Hippocampal formation (tissue), 2 donors: ENCODE measurements at places on chromosomes 4 and X.

DNA sequence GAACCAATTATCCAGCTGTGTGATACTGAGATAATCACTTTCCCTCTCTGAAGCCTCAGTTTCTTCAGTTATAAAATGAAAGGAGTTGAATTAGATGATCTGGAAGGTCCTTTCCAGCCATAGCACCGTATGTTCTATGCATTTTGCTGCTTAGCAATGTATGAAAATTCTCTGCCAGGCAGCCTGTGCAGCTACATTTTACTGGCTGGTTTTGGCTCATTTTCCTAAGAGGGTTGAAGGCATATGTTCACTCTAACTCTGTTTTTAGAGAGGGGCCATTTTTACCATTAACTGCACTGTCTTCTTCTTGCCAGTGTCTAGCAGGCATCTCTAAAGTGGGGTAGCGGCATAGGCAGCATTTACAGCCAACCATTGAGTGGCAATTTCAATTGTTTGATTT lies 26.1 kb downstream of the TRPC5 start:
- DNase-seq = no peak

GRCh38 chrX:42290608-42291007 lies 367.3 kb upstream of the CASK start:
- no peak for DNase-seq

DNA sequence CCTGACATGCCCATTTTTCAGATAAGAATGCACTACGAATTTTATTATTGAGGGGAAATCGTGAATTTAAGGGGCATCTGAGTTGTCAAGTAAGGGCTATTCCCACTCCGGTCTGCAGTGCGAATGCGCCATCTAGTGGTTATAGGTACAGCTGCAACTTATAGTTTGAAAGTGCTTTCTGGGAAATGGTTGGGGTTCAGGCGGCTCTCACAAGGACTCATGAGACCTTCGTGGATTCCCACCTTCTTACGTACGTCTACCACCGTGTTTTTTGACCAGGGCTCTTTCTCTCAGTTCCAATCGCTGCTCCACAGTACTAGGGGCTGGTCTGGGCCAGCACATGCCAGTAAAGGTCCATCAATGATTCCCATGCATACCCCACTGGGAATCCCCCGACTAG lies 12.3 kb downstream of the MSL3 start:
- DNase-seq = no peak

DNA sequence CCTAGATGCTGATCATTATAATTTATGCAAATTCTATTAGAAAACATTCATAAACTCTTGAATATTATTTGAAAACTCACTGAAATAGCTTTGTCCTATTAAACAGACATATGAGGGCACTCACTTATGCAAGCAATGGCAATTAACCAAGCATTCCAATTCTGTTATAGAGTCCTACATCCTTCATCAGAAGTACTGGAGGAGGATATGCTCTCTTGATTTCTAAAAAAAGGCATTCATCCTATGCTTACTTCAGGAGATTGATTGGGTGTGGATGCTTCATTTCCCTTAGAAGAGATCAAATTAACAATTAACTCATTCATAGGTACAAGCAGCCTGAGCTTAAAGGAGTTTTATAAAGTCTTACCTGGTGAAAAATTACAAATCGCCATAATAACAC lies 1317.2 kb downstream of the PCDH7 start:
- no peak for DNase-seq

- DNase-seq = no peak
Measured at GRCh38 chrX:102517326-102517725, 787 bp upstream of the TMSB15A start.

DNA sequence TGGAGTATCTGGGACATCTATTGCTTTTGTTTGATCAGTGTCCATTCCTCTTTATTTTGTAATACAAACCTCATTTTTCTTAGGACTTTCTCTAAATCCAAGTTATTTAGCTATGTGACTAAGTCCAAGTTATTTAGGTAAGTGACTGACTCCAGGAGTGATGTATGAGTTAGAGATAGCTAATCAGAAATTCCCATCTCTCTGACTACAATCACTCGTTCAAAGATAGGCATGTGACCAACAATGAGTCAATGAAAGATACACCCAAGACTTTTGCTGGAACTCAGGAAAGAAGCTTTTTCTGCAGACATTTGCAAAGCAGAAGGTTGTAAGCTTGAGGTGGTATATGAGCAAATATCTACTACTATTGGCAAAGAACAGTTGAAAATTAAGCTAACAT lies 72.5 kb upstream of the KCNIP4 start:
- no peak for DNase-seq

- DNase-seq = no peak
Measured at GRCh38 chr4:169271692-169272007, 894 bp upstream of the SH3RF1 start.

DNA sequence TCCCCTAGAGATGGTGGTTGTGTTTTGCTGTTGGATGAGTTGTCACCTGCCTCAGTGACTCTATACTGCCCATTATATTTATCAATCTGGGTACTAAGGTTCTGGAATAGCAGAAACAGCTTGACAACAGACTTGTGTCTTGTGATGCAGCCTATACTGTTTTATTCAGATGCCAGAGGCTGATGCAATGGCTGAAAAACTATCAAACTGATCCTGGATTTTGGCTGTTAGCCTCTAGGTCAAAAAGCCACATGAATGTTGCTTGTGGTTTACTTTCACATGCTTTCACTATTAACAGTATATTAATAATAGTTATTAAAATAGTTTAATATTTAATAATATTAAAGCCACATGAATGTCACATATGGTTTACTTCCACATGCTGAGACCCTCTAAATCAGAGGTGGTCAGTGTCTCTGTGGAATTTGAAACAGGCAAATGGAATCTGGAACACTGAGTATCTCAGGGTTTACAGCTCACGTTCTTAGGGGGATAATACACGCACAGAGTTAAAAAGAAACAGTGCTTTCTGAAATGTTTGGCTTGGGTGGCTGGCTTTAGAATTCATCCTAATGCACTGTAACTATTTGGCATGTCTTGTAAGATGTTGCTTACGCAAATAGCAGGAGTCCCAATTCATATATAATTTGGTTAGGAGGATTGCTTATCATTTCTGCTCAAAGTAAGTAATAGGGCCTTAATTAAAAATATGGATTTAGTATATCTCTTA lies 82.5 kb upstream of the LCORL start:
- no peak for DNase-seq

DNA sequence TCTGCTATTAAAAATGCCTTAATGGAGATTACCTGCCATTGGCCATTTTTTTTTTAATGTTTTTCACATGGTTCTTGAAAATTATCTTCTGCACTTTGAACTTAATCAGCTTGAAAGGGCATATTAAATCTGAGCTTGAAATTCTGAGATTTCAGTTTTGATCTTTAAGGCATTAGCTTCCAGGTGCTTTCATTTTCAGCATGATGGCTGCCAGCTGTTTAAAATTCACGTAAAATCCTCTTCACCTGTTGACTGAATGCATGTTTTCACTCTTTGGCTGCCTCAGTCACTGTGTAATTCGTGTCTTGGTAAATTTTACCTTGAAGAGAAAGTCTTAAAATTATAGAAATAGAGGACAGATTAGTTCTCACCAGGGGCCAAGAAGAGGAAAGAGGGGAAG lies 39.6 kb downstream of the SMAD1 start:
- no peak for DNase-seq

- DNase-seq = no peak
Measured at GRCh38 chr4:82988323-82988832, 22.2 kb downstream of the LIN54 start.

- no peak for DNase-seq
Measured at GRCh38 chrX:134603806-134604700, 54.2 kb downstream of the PLAC1 start.

DNA sequence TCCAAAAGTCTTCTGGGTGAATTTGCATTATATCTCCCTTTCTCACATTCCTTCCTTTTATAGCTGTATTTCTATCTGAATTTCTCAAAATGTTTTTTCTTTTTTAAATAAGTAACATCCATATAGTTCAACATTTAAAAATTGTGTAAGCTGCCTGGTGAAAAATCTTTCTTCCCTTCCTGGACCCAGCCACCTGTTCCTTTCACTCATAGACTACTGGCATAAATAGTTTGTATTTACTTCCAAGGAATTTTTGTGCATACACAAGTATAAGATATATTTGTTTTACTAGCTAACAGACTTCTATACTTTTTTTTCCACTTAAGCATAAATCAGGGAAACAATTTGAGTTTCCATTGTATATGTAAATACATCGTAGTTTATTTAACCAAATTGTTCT lies 35.7 kb downstream of the PACRGL start:
- no peak for DNase-seq

DNA sequence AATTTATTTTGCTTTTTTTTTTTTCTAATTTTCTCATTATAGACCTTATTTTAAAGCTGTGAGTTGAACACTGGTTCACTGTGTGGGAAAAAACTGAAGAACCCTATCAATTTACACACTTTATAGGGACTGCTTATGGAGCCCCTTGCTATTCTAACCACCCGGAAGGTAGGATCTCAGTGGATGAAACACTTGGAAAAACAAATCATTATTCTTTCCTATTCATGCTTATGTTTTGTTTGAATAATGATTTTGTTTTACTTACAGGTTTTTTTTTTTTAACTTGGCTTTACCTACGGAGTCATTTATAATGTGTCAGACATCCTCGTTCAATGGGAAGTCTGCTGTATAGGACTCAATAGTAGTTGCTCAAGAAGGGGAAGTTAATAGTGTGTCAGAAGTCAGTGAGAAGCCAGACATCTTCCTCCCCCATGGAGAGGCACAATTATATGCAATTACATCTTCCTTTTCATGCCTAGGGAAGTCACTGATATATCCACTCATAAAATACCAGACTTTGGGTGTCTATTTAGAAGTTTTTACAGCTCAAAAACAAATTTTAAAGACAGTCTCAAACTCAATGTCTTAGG lies 113.2 kb downstream of the ARSF start:
- no peak for DNase-seq

DNA sequence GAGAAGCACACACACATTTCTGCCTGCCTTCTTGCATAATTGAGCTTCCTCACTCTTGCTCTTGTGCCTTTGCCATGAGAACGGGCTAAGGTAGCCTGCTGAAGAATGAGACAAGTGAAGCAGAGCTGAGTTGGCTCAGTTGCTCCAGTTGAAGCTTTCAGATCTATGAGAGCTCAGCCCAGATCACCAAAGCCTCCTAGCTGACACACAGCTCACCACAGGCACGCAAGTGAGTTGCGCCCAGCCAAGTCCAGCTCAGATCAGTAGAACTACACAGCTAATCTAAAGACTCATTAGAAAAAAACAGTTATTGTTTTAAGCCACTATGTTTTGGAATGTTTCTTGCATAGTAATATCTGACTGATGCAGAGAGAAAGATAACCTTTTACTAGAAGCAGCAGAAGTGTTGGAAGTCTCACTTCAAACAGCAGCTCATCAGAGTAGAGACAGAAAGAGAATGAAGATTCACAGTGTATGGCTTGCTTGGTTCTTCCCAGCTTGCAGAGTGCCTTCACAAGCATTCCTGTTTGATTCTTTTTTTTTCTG lies 362.4 kb downstream of the MID1IP1 start:
- no peak for DNase-seq

DNA sequence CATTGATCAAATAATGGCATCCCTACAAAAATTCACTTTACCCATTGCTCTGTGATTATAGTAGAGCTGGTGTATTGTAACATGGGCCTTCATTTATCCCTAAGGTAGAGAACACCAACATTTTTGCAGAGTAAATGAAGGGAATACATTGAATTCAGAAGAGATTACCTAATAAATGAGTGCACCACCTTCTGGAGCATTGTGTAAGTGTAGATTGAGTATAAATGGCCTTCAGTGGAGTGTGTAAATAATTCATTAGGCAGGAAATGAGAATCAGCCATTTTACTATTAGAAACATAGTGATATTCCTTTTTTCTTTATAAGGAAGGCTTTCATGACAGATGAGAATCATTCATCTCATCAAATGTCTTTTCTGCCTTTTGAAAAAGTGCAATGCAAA lies 155.8 kb downstream of the FAM47B start:
- DNase-seq = no peak
